ENCODE measurements at places on chromosomes 3 and 15.

- DNase-seq: no peak
Measured at GRCh38 chr3:14377838-14378169, 24.6 kb upstream of the SLC6A6 start.

DNA sequence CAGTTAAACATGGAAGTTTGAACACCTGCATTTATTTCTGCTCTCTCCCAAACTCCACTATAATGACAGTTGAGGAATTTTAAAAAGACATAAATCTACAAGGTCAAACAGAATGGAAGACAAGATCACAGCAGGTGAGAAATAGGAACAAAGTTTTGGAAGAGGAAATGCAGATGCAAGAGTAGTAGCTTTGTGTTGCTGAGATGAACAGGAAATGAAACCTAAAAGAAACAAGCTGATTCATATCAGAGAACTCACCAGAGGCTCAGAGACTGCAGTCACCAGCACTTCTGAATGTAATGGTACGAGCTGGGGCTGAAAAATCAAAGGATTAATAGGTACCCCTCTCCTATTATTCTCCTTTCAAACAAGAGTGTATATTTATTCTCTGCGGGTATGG, 459.9 kb downstream of the RAP2B start:
- no peak for DNase-seq

DNA sequence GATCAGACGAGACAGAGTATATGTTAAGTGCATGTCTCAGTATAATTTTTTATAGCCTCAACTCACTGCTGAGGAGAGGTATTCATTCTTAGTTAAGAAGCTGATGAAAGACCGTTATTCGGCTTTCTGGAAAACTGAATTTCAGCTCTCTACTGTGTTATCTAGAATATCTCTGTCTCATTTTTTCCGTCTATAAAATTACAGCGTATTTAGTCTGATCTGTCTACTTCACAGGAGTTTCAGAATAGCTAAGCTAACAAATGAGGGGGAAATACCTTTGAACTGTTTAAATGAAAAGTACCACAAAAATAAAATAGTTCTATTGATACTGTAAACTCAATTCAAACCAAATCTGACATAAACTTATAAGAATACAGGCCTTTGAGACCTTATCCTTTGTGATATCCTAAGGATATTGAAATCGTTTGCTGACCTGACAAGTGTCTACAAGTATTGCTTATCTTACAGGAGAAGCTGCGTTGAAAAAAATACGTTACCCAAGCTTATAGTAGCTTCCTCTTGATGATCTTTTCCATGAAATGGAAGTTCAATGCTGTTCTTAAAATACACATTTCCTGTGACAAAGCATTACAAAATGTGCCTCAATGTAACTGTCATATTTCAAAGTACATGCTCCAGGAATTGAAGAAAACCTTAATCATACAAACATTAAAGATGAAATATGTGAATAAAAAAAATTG, 104.6 kb downstream of the IL1RAP start:
- DNase-seq: no peak

- no peak for DNase-seq
Measured at GRCh38 chr3:136068708-136069107, 103.2 kb downstream of the PPP2R3A start.

- no peak for DNase-seq
Measured at GRCh38 chr3:33665294-33665693, 52.8 kb downstream of the CLASP2 start.

DNA sequence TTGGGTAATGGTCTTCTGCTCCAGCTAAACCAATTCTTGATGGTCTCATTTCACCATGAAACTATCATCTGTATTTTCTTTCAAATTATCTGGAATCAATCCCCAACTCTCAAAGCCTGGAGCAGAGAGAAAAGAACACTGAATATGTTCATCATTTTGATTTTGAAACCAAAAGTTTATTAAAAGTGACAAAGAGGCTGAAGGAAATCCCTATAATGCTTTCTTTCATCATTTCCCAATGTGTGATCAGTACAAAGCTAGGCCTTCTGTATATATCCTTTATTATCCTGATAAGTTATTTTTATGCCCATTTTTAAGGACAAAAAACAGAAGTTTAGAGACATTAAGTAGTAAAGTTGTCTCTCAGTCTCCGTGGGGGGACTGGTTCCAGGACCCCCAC, 50.1 kb upstream of the MBNL1 start:
- no peak for DNase-seq

GRCh38 chr3:56902468-56903160, 100.9 kb upstream of the ARHGEF3 start:
- DNase-seq: no peak

- DNase-seq: no peak
Measured at GRCh38 chr3:126851382-126851781, 131.5 kb upstream of the PLXNA1 start.

GRCh38 chr3:86937306-86937791, 53.6 kb downstream of the VGLL3 start:
- no peak for DNase-seq

- DNase-seq: no peak
Measured at GRCh38 chr3:45462522-45463265, 74.3 kb downstream of the LARS2 start.

- DNase-seq: no peak
Measured at GRCh38 chr3:102081572-102082289, 232.4 kb downstream of the NFKBIZ start.

GRCh38 chr15:53038655-53038941, 248.5 kb upstream of the ONECUT1 start:
- DNase-seq: no peak

DNA sequence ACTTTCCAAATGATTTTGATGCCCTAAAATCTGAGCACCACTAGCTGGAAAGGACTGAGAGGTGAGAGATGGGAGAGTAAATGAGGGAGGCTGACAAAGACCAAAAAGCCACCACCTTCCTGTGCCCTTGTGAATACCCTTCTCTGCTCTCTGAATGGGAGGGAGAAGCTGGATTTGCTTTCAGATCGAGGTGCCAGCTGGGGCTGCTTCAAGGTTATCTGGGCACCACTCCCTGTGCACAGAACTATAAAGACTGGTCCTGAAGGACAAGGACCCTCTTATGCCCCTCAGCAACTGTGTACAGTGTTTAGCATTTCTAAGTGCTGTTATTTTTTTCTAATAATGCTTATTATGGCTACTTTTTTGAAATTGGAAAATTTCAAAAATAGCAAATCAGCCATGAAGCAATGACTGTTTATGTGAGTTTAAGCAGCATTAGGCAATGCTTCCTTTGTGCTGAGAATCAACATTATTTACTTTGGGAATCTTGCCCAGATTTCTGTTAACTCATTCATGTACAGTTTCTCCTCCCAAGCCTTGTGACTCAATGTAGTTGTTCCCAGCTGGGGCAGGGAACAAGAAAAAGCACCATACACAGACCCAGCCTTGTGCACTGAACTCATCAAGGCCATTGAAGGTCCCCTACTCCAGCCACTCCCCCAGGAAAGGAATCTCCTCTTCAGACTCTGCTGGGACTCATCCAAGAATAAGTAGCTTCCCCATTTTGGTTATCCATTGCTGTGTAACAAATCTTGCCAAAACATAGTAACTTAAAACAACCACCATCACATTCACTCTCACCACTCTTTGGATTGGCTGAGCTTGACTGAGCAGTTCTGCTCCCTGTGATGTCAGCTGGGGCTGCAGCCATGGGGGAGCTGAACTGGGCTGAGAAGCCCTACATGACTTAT, 37.3 kb upstream of the CDV3 start:
- no peak for DNase-seq

Data from mesothelial cell of epicardium (in vitro differentiated cells).